ENCODE measurements at places on chromosomes 13 and 19.
A peak's percentile ranks its signal among the peaks of the same experiment; 100 is the strongest.

GRCh38 chr19:49216071-49216470, 58.5 kb downstream of the TRPM4 start:
- no peak for DNase-seq

DNA sequence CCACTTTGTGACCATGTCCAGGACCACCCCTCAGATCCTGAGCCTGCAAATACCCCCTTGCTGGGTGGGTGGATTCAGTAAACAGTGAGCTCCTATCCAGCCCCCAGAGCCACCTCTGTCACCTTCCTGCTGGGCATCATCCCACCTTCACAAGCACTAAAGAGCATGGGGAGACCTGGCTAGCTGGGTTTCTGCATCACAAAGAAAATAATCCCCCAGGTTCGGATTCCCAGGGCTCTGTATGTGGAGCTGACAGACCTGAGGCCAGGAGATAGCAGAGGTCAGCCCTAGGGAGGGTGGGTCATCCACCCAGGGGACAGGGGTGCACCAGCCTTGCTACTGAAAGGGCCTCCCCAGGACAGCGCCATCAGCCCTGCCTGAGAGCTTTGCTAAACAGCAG, 7.7 kb upstream of the CEACAM7 start:
- no peak for DNase-seq

DNA sequence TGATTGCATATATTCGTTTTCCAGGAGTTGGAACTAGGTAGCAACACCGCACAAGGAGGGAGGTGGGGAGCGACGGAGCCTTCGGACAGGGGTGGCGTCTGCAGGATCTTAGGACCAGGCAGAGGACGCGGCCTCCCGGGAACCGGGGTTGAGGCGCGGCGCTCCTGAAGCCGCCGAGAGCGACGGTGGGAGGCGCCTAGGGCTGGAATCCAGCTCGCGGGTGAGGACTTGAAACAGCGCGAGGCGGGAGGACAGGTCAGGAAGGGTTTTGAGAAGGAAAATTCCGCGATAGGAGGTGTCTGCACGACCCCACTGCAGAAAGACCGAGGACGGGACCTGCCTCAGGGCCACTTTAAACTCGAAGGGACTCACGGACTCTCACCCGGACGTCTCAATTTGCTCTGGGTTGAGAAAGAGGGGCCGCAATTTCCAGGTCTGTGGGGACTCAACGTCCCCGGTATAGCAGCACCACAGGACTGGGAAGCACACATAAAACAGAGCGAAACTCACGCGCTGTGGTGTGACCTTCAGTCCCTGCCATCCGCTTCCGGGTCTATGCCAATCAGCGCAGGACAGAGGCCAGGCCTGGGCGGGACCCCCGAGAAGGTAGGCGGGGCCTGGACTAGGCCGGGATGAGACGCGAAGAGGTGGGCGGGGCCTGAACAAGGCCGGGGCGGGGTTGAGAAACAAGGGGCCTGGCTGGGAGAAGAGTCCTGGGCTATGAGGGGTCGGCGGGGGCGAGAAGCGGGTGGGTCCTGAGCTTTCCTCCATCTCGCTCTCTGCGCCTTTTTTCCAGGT, at the start of gene ZNF320:
Gene ZNF320, minus strand, starts transcription at position 498 of the 798 bp plus-strand sequence. CDS start 7,380 bp downstream, outside the sequence.
- DNase-seq: peak; percentile 89

DNA sequence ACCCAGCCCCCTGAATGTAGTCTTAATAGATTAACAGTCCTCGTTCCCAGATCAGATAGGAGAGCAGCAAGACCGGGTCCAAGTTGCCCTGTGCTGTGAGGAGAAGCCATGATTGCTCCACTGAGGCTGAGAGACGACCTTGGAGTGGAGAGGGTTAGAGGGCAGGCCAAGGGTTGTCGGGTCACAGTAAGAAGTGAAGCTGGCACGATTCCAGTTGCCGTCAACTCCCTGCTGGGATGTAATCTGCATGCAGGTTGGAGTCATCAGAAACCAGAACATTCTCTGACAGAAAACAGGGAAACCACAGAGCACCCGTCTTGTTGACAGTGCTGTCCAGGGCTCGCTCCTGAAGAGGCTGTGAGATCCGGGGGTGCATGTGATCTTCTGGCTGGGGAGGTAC, 19.0 kb upstream of the ATP11A start:
- no peak for DNase-seq

GRCh38 chr13:79231887-79232286, 174.2 kb downstream of the RBM26 start:
- no peak for DNase-seq

GRCh38 chr19:45137179-45137761, 23.5 kb downstream of the NKPD1 start:
- DNase-seq: no peak

DNA sequence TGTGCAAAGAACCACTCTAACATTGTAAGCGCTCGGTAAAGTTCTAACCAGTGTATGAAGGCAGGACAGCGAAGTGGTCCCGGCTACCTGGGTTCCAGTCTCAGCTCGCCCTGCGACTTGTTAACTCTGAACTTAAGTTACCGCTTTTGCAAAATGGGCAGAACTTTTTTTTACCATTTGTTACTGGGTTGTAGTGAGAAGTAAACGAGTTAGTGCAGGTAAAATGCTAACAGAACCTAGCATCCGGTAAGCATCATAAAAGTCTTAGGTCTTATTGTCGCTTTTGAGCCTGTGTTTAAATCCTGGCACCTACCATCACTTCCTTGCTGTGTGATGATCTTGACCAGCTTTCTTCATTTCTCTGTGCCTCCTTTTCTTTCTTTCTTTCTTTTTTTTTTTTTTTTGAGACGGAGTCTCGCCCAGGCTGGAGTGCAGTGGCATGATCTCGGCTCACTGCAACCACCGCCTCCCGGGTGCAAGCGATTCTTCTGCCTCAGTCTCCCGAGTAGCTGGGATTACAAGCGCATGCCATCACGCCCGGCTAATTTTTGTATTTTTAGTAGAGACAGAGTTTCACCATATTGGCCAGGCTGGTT, 734 bp upstream of the TRMT1 start:
- DNase-seq: no peak

DNA sequence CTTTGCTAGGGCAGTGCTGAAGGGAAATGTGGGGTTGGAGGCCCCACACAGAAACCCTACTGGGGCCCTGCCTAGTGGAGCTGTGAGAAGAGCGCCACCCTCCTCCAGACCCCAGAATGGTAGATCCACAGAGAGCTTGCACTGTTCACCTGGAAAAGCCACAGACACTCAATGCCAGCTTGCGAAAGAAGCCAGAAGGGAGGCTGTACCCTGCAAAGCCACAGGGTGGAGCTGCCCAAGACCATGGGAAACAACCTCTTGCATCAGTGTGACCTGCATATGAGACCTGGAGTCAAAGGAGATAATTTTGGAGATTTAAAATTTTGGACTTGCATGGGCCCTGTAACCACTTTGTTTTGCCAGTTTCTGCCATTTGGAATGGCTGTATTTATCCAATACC, 615.4 kb upstream of the MIR17HG start:
- no peak for DNase-seq

DNA sequence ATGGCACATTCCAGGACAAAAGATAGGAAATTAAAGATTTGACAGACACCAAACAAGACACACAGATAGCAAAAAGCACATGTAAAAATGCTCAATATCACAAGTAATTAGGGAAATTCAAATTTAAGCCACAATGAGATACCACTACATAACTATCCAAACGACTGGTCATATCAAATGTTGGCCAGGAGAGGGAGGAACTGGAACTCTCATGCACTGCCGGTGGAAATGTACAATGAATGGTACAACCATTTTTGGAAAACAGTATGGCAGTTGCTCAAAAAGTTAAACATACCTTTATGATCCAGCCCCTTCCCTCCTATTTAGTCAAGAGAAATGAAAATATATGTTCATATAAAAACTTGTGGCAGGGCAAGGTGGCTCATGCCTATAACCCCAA, 36.8 kb upstream of the CYP2S1 start:
- DNase-seq: no peak

DNA sequence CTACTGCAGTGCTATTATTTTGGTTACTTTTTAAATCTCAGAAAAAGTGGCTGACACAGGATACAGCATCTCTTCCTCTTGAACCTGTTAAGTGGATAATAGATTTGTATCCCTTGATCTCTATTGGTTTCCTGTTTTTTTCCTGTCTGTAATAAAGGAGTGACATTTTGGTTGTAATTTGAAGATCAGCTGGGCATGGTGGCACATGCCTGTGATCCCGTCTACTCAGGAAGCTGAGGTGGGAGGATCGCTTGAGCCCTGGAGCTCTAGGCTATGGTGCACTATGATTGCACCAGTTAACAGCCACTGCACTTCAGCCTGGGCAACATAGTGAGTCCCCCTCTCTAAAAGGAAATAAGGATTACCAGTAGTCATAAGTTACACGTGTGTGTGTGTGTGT, 46.8 kb downstream of the METTL21C start:
- no peak for DNase-seq

GRCh38 chr19:16067205-16067938, 8.9 kb upstream of the TPM4 start:
- no peak for DNase-seq

DNA sequence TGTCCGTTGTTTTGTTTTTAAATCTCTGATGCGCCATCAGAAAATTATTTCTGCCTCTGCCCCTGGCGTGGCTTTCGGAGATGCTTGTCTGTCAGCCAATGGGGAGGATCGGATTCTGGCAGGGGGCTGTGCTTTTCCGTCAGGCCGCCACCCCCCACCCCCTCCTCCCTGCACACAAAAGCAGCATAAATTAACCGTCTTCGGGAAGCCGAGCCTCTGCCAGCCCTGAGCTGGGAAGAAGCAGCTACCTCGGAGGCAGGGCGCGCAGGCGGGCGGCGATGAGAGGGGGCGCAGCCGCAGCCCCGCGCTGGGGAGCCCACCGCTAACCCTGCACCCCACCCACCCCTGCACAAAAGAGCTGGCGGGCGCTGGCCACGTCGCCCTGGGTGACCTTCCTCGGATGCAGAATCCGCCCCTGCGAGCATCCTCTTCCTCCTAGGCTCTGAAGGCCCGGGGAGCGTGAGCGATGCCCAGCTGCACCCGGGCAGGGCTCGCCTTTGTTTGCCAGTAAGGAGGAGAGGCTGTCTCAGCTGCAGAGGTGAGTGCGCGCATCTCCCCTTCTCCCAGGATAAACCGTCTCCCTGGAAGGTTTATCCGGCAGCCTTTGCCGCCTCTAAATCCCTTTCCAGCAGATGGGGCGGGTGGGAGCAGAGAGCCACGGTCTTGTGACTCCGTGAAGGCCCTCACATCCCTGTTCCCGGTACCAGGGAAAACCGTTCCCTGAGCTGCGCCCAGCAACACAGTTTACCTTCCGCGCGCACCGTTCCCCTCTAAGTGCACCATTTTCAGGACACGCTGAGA, at the start of gene ATCAY:
Gene ATCAY, plus strand, starts transcription at position 215 of the 801 bp plus-strand sequence. CDS start 5,083 bp downstream, outside the sequence.
- DNase-seq: no peak

- DNase-seq: peak; percentile 39
These were observed 109.3 kb downstream of the KDM4B start for GRCh38 chr19:5078182-5078581.

DNA sequence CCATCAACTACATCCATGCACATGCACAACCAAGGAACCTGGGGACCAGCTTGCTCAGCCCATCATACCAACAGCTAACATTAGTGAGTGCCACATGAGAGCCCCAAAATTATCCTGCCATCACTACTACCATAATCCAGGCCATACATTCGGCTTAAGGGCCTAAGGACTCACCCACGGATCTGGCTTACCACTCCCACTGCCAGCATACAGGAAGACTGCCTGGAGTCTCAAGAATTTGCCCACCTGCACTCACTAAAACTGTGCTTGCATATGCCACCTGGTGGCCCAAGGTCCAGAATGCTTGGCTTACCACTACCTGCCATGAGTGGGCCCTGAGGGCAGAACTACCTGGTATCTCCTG, 1562.9 kb upstream of the PRR20A start:
- no peak for DNase-seq

DNA sequence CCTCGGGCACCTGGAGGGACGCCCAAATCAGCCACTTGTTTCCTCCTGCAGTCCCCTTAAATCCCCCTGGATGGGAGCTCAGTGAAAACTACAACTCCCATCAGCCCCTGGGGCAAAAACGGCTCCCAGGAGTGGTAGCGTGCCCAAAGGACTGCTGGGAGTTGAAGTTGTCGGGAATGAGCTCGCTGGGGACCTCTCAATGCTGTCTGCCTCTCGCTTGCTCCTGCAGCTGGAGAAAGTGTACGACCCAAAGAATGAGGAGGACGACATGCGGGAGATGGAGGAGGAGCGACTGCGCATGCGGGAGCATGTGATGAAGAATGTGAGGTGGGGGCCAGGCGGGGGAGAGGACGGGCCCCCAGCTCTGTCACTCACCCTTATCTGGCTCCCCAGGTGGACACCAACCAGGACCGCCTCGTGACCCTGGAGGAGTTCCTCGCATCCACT, 14.7 kb upstream of the DHDH start:
- DNase-seq: no peak

DNA sequence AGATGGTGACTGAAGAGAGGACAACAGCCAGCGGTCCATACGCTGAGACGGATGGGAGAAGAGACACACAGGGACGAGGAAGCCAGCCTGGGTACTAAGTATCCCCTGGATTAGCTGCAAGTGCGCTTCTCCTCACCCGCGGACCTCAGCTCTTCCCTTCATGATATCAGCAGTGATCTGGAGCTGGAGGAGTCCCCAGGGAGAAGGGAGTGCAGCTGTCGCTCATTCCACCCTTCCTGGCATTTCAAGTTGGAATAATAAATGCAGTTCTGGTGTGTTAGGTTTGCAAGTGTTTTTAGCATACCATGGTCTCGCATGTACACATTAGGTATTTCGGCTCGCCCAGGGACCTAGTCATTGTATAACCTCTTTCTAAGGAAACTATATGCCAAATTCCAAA, 88.5 kb upstream of the C1QTNF9B start:
- no peak for DNase-seq

DNA sequence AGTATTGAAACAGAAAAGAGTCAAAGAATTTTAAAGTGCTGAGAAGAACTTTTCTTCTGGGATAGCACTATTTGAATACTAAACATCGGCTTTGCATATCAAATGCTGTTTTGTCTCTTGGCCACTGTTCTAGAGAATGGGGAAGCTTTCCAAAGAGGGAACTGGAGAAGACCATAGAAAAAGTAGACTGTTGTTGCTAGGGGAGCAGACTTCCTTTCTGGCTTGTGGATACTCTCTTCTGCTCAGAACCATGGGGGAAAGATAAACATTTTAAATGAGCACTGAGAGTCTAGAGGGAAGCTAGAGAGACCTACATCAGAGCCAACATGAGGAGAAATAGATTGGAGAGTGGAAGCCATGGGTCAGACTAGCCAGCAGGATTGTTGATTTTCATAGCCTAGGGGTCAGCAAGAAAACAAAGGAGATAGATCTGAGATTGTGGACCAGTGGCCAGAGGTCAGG, 315.7 kb downstream of the KCTD12 start:
- no peak for DNase-seq
